ENCODE measurements at places on chromosomes 6 and 20.

- DNase-seq: no peak
Measured at GRCh38 chr6:130827247-130828149, at the start of gene SMLR1. Gene SMLR1 (plus strand): TSS chr6:130827406. CDS start chr6:130827414, 8 bp downstream.

DNA sequence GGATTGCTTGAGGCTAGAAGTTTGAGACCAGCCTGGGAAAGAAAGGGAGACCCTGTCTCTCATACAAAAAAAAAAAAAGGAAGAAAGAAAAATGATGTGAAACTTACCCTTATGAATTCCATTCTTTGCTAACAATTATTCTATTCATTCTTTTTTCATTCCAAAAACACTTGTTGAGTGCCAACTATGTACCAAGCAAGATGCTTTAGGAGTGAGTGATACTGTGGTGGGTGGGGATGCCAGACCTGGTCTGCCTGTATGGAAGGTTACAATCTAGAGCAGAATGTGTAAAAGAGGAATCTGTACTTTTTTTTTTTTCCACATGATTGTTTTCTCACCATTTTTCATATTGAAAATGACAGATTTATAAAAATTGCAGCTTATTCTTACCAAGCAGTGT is 73.8 kb upstream of the TULP1 start:
- DNase-seq: no peak

- DNase-seq: no peak
Measured at GRCh38 chr6:34236131-34236442, 586 bp upstream of the HMGA1 start.

- no peak for DNase-seq
Measured at GRCh38 chr6:34904990-34905613, 16.0 kb downstream of the ANKS1A start.

DNA sequence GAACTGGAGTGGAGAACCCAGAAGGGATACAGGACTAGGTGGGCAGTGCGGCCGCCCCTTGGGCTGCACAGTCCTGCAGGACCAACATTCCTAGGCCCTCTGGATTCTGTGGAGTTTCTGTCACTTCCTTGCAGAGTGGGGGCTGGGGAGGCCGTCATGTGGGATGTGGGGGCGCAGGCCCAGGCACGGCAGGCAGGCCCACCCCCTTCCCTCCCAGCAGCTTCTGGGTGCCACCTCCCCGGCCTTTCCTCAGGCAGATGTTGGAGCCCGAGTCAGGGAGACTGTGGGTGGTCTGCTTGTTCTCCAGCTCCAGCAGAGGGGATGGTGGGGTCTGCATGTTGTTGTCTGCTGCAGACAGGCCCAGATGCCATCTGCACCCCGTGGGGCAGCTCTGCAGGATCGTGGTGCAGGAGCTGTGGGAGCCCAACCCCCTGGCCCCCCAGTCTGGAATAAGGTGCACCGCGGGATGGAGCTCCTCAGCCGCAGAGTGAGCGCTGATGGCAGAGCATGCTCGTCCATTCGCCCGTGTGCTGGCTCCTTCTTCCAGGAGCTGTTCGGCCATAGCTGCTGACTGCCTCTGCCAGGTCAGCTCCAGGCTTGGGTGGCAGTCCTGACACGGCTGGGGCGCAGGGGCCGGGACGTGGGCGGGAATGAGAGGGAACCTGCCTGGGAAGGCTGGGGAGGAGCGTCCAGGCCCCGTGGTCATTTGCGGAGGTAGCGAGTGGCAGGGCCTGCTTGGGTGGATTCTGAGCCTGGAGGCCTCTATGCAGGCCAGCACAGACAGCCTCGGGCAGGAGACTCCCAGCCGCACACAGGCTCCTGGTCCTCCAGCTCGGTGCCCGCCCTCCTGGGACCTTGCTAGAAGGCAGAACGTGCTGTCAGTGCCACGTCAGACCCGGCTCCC is 18.1 kb downstream of the SLC17A9 start:
- DNase-seq: no peak

- DNase-seq: no peak
Measured at GRCh38 chr6:26554697-26555504, 16.7 kb downstream of the HMGN4 start.

GRCh38 chr20:20440886-20441658 is 73.2 kb downstream of the INSM1 start:
- DNase-seq: no peak

GRCh38 chr6:52544602-52545405 is 32.1 kb downstream of the TRAM2 start:
- DNase-seq: no peak

GRCh38 chr20:44328428-44328827 is 8.4 kb upstream of the R3HDML start:
- no peak for DNase-seq

- DNase-seq: no peak
Measured at GRCh38 chr20:61924211-61924857, 141.3 kb downstream of the TAF4 start.

DNA sequence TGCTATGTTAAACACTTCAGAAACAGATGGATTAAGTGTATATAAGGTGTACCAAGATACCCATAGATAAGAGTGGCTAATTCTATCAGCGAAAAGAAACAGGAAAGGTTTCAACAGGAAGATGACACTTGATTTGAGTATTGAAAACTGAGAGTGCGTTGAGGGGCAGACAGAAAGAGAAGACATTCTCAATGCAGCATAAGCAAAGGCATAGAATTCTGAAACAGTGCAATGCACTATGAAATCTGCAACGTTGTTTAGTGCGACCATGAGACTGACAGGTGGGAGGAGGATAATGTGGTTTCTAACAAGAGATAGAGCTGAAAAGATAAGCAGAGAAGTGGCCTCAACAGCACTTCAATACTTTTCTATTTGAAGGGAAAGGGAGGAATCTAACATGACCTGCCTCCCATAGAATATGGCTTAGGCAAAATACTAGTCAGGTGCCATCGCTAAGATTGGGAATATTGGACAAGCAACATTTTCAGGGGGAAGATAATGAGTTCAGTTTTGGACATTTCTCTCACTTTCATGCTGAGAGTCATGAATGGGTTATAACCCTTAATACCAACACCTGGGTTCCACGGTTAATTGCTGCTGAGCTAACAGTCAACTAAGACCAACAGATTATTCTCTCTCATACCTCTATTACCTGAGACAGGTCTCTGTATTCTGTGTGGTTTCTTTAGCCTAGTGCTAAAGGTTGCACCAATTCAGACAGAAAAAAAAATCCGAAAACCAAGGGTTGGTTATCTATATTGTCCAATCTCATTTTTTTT is 312.9 kb upstream of the ARID1B start:
- no peak for DNase-seq

GRCh38 chr6:36110863-36111262 is 19.4 kb upstream of the MAPK13 start:
- DNase-seq: no peak
